Lung (tissue), 17 donors: ENCODE measurements at places on chromosomes 12 and 14.

- DNase-seq, result no peak
Observed at GRCh38 chr14:74542056-74542685, 48.6 kb downstream of the ISCA2 start.

DNA sequence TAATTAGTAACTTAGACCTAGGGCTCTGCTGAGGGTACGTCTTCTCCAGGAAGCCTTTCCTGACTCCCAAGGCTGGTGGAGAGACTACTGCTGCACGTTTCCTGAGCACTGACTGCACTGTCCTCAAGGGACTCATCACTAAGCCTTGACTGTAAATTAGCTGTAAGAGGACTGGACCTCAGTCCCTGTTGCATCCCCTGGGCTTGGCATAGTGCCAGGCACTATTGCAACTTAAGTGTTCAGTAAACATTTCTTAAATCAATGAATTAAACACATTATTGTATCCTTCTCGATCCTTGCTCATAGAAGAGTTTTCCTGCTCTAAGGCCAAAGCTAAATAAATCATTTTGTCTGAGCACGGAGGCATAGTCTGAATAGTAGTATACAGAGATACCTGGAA is 31.9 kb upstream of the IFNG-AS1 start:
- no peak for DNase-seq

- DNase-seq, result no peak
Observed at GRCh38 chr12:66901138-66901932, 222.5 kb upstream of the GRIP1 start.

DNA sequence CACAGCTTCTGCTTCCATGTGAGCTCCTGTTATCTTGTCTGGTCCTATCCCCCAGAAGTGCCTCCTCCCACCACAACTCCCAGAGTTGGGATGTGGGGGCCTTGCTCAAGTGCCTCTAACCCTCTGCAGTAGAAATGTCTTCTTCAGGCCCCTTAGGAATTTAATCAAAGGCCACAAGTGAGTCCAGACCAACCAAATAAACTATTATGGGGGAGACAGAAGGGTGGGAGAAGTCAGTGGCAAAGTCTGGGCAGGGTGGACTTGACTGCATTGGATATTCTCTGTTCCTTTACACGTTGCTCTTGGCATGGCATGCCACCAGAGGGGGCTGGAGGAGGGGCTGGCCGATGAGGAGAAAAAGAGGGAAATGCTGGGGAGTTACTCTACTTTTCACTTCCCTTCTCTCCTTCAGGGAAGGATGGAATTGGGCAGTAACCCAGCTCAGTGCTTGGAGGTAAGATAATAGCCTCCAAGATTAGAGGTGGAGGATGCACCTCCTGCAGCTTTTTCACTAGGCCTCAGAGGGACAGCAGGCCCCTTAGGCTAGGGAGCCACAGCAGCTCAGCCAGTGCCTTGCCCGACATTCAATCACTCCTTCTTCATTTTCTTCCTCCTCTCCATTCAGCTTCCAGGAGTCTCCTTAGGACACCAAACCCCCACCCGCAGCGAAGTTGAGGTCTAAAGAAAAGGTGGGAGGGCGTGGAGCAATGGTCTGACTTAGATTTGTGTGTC is 1.2 kb upstream of the AP1G2 start:
- peak; percentile 50 for DNase-seq

DNA sequence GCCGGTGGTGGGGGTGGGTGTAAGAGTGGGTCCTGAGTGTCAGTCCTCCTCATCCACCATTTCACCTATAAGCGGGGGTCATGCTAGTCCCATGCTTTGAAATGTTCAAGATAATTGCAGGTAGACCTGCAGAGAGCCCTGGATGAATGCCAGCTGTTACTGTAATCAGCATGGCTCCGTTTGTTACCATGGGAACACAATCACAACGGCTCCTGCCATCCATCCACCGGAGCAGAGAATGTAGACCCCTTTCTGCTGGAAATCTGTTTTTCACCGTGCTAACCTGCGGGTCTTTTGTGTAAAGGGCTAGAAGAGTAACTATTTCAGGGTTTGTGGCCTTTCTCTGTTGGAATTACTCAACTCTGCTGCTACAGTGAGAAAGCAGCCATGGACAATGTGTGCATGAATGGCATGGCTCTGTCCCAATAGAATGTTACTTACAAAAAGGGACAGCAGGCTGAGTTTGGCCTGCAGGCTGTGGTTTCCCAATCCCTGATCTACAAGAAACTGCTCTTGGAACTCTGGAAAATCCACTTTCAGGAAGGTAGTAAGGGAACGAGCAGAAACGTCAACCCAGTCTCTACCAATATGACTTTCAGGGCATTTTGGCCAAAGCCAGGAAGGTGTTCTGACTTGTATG is 36.1 kb downstream of the KCTD10 start:
- DNase-seq, result peak; percentile 37

DNA sequence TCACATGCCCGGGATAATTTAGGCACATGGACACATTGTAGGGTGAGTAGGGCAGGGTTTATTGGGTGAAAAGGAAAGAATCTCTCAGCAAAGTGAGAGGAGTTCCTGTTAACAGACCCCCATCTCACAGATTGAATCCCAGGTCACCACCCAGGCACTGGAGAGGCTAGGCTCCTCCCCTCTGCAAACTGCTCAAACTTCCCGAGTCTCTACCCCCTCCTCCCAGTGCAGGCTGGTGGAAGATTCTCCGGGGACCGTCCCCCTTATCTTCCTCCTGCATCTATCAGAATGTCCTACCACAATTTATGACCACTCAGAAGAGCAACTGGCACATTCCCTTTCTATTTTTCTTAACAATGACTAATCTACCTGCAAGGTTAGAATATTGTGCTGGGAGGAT is 126.0 kb downstream of the NTF3 start:
- DNase-seq, result no peak

- DNase-seq, result no peak
Observed at GRCh38 chr14:57610631-57611030, 117.0 kb upstream of the CCDC198 start.

GRCh38 chr12:33825442-33825841 is 196.9 kb upstream of the ALG10 start:
- DNase-seq, result no peak

DNA sequence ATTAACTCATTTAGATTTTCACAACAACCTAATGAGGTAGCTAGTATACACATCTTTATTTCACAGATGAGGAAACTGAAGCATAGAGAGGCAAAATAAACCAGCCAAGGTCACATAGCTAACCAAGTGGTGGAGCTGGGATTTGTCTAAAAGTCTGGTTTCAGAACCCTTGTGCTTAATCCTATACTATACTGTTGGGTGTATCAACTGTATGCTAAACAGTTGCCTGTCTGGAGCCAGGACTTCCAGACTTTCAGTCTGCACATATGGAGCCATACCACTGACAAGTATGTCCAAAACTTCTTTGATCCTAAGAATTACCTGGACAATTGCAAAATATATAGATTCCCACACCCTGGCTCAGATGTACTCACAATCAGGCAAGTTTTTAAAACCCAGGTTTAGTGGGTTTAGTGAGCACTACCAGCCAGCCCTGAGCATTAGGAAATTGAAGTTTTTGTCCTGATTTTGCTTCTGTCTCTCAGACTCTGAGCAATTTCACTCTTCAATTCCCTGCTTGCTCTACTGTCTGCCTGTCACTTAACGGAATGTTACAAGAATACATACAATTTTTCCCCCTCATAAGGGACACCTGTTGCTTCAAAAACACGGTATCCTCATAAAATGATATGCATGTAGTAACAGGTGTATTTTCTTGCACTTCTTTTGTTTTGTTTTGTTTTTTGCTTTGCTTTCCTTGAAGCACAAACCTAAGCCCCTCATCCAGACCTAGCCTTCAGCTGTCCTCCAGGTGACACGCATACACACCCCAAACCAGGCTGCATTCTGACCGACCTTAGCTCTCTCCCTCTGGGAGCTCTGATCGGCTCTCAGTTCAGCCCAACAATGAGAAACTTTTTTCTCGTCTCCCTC is 9.6 kb upstream of the SALL2 start:
- DNase-seq, result no peak
